Epithelial cell of alveolus of lung (primary cell): ENCODE measurements at places on chromosomes 12 and 14. TPM values are rescaled to one million over a fixed set of nuclear protein-coding genes. Genes with fewer than 3 reads are reported as not detected.

CCDC177 gene
- under 0.01 and 0.16 TPM in 2 replicates for total RNA-seq

LRRC9 gene
- not detected in 2 replicates for total RNA-seq

PRIMA1 gene
- total RNA-seq, result not detected in 2 replicates

ACSS3 gene
- total RNA-seq, result 6.9 and 10.1 TPM in 2 replicates

TRIM9 gene
- 0.26 and 0.40 TPM in 2 replicates for total RNA-seq

ENDOU gene
- total RNA-seq, result not detected in 2 replicates

TMEM253 gene
- total RNA-seq, result not detected in 2 replicates

SCNN1A gene
- total RNA-seq, result 1.3 and 5.2 TPM in 2 replicates

BAZ1A gene
- total RNA-seq, result 26.9 and 32.3 TPM in 2 replicates

NID2 gene
- 104 and 178 TPM in 2 replicates for total RNA-seq

PRKCH gene
- 3.6 and 5.8 TPM in 2 replicates for total RNA-seq

BATF gene
- not detected in 2 replicates for total RNA-seq

KRT77 gene
- total RNA-seq, result not detected in 2 replicates

RAB15 gene
- total RNA-seq, result 2.1 and 3.6 TPM in 2 replicates

CEBPE gene
- total RNA-seq, result not detected in 2 replicates

ATXN2 gene
- 23.7 and 48.4 TPM in 2 replicates for total RNA-seq

COCH gene
- 0.39 and 0.72 TPM in 2 replicates for total RNA-seq

MYH6 gene
- total RNA-seq, result not detected in 2 replicates
